ENCODE measurements at places on chromosomes 11 and 22.

GRCh38 chr11:73412308-73412707 is 36.1 kb downstream of the RELT start:
- no peak for DNase-seq

- no peak for DNase-seq
Observed at GRCh38 chr11:111540937-111541253, 375 bp downstream of the LAYN start.

DNA sequence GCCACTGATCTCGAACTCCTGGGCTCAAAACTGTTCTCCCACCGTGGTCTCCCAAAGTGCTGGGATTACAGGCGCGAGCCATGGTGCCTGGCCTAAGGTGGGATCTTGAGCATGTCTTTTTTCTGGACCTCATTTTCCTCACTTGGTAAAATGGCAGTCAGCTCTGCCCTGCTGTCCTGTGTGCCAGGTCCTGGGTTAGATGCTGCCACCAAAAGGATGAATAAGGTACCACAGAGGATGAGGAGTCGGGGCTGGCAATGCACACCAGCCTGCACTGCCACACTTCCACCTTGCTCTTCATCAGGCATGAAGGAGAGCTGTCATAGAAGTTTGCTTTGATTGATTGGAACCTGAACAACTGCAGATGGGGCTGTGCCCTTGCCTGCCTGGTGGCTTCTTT is 32.3 kb downstream of the ACO2 start:
- DNase-seq: peak; percentile 18

DNA sequence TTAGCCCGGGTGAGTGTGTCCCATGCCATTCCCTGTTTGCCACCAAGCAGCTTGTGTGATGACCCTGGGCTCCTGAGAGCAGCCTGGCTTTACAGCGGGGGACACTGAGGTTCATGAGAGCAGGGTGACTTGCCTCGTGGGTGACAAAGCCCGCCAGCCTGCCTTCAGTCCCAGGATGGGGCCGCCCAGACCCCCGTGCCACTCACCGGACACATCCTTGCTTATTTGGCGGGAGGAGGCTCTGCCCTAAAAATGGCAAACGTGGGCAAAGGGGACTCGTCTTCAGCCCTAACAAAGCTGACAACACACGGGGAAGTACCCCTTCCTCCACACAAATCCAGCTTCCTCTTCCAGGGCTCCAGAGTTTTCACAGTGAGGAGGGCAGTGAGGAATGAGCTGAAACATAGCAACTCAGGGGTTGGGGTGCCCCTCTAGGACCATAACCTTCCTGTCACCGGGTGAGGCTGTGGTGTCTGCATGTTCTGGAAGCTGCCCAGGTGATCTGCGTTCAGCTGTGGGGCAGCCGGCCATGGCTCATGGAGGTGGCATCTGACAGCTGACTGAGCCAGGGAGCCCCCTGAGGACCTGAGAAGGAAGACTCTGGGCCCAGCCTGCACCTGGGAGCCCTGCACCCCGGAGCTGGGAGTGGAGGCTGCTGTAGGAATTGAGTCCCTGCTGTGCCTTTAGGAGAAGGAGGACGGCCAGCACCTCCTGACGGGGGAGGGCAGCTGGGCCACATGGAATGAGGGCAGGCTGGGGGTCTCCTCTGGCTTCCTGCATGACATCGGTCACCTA is 16.7 kb downstream of the RIBC2 start:
- peak; percentile 43 for DNase-seq

GRCh38 chr11:70128435-70128906 is 50.4 kb downstream of the ANO1 start:
- DNase-seq: no peak

- no peak for DNase-seq
Observed at GRCh38 chr11:46913484-46913883, 4.9 kb downstream of the LRP4 start.

GRCh38 chr11:65444314-65445051 is 21.9 kb downstream of the NEAT1 start:
- no peak for DNase-seq

DNA sequence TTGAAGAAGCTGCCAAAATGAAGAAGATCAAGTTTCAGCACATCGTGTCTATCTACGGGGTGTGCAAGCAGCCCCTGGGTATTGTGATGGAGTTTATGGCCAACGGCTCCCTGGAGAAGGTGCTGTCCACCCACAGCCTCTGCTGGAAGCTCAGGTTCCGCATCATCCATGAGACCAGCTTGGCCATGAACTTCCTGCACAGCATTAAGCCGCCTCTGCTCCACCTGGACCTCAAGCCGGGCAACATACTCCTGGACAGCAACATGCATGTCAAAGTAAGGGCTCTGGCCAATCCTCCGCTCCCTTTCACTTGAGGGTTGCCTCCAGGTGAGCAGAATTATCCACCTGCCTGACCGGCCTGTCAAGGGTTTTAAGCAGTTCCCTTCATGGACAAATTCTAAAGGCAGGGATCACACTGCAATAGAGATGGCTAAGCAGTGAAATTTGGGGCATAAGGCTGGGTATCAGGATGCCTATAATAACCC is 6.0 kb downstream of the ANKK1 start:
- DNase-seq: no peak

- no peak for DNase-seq
Observed at GRCh38 chr11:6307876-6308275, 12.4 kb downstream of the CAVIN3 start.
